ENCODE measurements at places on chromosomes 5 and 9.
A peak's percentile ranks its signal among the peaks of the same experiment; 100 is the strongest.

DNA sequence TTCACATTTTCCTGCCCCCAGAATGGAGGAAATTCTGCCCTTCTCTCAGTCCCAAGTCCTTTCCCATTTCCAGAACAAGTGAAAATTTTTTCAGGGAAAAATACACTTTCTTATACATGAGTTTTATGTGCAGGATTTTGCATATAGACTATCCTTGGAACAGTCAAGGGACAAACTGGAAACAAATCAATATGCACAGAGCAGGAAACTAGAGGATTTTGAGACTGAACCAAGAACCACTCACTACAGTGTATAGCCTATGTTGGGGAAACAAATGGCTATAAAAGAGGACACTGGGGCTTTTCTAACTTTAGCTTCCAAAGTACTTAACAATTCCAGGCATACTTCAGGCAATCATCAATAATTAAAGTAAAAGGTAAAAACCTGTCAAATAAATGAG lies 1036.1 kb upstream of the ARRDC3 start:
- no peak for DNase-seq

DNA sequence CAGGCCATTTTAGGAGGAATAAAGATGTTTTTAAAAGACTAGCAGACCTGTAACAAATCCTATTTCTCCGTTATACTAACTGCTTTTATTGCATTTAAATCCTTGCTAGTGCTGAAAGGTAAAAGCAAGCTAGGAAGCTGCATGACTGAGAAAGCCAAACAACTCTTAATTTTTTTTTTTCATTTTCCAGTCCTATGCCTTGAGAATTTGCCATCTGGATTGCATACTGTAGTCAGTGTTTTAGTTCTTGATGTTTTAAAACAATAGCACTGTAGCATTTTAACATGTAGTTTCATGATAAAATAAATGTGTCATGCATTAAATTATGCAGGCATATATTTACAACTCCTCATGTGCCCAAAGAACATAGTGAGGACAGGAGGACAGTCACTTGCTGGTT lies 108.4 kb upstream of the FGF10 start:
- DNase-seq: no peak

DNA sequence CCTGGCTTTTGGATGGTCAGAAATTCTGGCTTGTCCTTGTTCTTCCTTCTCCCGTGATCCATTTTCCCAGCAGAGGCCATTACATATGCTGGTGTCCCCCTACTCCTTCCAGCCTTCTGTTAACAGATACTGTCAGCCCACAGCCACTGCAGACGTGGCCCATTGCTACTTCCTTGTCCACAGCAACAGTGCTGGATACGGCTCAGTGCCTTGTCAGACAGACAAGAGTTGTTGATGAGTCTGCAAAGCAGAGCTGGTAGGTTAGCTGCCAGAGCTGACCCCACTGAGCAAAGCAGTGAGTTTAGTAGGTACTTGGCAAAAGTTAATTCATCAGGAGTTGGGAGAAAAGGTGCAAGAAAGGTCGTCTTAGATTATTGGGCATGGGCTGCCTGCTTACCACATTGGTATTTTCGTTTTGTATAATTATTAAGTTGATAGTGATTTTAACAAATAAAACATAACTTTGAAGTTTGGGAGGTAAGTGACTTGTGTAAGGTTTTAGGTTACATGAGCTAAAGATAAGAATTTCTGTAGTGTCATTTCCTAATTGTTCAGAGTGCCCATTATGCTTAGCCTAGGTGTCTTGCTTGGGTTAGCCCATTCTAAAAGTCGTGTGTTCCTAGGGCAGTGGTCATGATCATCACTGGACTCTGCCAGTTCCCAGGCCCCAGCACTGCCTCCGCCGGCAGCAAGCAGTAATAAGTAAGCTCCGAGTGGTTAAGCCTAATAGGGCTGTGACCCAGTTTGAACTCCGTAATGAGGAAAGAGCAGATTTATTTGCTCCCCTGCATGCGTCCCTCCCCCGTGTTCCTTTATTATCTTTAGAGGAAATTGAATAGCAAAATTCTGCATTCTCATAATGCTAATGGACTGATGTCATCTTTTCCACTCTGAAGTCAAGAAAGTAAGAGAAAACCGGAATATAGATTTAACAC lies 292.0 kb downstream of the FANCC start:
- DNase-seq: no peak

DNA sequence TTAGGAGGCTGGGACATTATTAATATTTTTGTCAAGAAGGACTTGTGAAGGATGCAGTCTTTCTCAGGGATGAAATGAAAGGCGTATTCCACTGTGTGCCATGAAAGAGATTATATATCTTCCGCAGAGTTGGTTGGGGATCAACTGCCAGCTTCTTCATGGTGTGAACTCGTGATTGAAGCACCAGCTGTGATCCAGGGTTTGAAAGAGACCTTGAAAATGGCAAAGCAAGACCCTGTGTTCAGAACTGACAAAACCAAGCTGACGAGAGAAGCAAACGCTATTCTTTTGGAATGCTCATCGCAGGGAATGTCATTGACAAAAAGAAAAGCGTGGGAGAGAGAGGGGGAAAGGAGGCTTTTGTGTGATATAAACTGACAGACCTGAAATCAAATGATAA lies 263.9 kb upstream of the ZNF608 start:
- DNase-seq: no peak

DNA sequence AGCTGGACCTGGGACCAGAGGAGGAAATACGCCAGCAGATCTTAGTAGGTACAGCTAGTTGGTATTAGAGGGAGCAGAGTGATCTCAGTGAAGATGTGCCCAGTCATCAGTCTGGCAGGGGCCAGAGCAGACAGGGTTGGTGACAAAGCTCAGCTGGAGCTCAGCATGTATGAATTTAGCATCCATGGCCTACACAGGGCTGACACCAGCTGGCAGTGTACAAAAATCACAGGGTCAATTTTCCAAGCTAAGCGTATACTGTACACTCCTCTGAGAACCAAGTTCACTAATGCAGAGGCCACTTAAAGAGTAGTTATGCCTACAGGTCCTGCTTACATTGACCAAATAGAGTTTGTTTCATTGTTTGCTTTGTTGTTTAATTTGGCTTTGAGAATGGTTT lies 146.6 kb downstream of the SLC24A2 start:
- no peak for DNase-seq

- no peak for DNase-seq
Observed at GRCh38 chr5:150774145-150774544, 4.4 kb upstream of the SMIM3 start.

DNA sequence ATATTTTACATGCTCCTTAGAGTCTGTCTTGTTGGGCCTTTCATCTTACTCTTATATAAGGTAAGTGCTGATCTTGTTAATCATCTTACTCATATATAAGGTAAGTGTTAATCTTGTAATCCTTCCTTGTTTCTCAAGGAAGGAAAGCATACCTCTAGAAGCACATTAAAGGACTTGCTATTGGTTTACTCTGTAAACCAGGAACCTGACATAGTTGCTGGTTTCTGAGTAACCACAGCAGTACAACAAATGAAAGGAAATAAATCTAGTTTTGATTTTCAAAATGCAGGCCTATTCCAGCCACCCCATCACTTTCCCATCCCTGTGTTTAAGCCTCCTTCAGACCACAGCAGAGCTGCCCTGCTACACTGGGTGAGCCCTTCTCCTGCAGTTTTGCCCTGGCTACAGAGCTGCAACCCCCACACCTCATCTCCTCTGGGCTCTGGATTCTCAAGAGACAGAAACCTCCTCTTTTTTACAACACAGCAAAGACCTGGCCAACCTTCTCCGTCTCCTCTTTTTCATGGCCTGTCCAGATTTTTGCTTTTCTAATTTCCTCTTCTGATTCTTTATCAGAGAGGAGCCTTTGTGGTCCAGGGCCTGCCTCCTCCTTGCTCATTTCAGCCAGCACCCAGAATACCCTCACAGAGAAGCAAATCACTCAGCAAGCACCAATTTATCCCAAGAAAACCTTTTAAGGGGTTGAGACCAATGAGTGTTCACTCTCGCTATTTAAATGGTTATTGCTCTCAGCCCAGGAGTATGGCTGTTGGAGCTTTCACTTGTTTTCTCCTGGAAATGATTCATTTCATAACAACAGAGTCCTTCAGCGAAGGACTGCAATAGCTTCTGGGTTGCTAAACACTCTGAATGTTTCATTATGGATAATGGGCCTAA lies 103.2 kb downstream of the FSTL4 start:
- DNase-seq: no peak

GRCh38 chr9:93222890-93223259 lies 38.9 kb downstream of the WNK2 start:
- DNase-seq: no peak

- no peak for DNase-seq
Observed at GRCh38 chr5:112006721-112007120, 249.7 kb upstream of the NREP start.

- no peak for DNase-seq
Observed at GRCh38 chr5:116887104-116887503, 312.5 kb upstream of the SEMA6A start.

GRCh38 chr9:36456480-36457065 lies 56.5 kb upstream of the RNF38 start:
- no peak for DNase-seq

DNA sequence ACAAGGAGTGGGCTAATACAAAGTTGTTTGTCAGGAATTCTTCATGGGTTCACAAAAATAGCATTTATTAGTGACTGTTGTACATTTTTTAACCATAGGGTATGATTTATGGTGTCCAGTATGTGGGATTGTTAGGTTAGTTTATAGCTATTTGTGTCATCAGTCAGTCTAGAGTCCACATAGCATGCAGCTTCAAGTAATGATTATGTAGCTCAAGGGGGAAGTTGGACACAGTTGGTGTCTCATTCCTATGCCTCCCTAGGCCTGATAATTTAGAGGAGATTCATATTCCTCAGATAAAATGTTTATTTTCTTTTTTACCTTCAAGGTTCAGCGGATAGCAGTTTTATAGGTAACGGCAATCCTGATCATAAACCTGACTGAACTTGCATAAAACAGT lies 153.8 kb downstream of the OXCT1 start:
- no peak for DNase-seq

DNA sequence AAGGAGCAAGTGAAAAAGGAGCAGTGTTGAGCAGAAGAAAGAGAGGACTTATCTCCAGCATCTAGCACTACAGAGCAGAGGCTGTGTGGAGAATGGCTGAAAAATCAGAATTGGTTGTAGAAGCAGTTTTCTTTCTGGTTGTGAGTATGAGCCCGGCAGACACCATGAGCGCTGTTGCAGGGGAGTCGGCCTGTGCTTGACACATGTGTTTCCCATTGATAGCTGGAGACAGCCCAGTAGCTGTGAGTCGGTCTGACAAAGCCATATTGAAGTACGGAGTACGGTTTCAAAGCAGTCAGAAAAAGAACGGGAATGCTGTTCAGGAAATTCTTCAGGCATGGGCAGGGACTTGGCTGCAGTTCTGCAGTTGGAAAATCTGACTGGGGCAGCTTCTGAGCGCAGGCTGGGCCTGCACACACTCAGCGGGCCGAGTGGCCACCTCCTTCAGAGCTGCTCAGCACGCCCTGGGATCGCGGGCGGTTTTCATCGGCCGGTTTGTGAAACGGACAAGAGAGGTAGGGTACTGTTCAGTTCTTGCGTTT lies at the start of gene SGCD:
Gene SGCD (plus strand): TSS at position 447 of the 542 bp plus-strand sequence.
- no peak for DNase-seq

DNA sequence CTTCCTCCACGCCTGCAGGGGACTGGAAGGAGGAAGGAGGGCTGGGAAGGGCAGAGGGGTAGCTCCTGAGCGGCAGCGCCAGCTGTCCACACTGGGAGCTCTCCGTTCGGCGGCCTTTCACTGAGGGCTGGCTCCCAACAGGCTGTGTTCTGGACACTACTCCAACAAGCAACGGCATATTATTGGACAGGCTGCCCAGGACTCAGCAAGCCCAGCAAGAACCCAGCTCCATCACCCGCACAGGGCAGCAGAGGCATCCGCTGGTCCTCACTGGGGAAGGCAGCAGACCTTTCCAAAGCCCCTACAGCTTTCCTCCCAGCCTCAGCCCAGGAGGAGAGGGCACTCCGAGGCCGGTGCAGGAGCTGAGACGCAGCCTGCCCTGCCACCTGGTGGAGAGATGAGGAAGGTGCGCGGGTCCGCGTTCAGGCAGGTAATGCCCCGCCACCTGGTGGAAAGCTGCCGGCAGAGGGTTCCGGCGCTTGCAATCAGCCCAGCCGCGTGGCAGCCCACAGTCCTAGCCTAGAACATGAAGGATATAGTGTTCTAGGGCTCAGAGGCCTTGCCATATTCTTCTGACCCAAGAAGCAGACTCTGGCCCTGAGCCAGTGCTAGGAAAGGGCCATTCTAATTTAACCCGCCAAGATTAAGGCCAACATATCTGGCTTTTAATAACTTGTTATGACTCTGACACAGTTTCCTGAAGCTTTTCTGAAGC lies 74.4 kb downstream of the NRG2 start:
- DNase-seq: peak; percentile 84

DNA sequence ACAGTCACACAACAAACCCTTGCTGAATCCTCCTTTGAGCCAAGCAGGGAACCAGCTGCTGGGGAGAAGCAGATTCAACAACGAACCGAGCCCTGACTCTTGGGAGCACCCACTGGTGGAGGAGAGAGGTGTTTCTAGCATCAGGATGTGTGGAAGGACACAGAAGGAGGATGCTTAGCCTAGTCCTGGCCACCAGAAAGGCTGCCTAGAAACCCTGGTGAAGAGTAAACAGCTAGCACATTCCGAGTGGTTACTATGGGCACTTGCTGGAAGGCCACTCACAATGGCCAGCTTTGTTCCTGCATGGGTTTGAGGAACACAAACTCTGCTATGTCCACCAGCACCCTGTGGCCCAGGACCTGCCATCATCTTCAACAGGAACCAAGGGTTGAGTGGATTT lies 1.8 kb downstream of the TIFAB start:
- DNase-seq: no peak

GRCh38 chr9:100351508-100351907 lies 1.2 kb downstream of the TEX10 start:
- no peak for DNase-seq

GRCh38 chr5:153080940-153081339 lies 409.5 kb upstream of the GRIA1 start:
- no peak for DNase-seq

DNA sequence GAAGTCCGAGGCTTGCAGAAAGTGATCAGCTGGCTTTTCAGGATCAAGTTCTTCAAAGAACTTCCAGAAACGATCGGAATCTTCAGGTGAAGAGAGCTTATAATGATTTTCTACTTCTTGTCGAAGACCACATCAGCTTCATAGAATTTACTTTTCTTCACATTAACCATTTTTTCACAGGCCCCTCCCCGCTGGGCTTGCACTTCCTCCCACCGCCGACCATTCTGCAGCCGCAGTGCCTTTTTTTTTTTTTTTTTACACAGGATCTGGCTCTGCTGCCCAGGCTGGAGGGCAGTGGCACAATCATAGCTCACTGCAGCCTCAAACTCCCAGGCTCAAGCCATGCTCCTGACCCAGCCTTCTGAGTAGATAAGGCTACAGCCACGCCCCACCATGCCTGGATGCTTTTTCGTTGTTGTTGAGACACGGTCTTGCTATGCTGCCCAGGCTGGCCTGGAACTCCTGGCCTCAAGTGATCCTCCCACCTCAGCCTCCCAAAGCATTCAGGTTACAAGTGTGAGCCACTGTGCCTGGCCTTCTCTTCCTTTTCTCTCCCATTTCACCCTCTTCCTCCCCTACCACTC lies 15.3 kb upstream of the RNF130 start:
- DNase-seq: no peak

DNA sequence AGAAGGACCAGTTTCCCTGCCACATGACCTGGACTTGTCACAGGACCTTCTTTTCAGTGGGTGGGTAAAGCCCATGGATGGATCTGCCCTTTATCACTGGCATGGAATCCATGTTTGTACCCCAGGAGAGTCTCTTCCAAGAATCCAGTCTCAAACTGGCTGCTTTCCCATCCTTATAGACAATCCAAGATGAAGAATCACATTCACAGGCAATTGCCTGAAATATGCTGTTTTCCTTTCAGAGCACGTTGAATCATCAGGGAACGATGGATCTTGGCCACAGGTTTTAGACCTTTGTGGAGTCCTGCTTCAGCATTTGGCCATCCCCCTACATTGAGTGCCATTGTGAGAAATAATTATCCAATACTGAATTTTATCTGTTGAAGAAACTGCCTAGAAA lies 319.8 kb downstream of the ASTN2 start:
- DNase-seq: no peak

Data from stimulated activated CD8-positive, alpha-beta memory T cell treated with anti-CD3 and anti-CD28 coated beads, Interleukin-2, amount 100 ng/mL, for 48 hours (primary cell).